ENCODE measurements at places on chromosomes 12 and 14.

GRCh38 chr14:74942608-74943007, 12.8 kb downstream of the PGF start:
- no peak for DNase-seq

DNA sequence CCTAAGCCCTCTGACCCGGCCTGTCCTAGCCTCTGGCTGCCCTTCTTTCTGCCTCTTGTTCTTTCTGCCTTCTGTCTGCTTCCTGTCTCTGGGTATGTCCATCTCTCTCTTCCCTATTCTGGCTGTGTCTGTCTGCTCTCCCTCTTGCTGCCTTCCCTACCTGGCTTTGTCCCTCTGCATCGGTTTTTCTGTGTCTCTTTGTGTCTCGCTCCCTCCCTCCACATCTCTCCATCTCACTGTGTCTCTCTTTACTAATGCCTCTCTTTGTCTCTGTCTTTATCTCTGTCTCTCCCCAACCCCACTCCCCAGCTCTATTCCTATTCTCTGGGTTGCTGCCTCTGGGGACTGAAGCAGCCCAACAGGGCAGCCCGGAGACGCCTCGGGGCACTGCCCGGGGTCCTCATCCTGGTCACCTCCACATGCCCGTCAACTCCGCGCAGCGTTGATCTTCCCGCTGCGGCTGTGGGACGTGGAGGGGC, 10.1 kb downstream of the SHMT2 start:
- no peak for DNase-seq

DNA sequence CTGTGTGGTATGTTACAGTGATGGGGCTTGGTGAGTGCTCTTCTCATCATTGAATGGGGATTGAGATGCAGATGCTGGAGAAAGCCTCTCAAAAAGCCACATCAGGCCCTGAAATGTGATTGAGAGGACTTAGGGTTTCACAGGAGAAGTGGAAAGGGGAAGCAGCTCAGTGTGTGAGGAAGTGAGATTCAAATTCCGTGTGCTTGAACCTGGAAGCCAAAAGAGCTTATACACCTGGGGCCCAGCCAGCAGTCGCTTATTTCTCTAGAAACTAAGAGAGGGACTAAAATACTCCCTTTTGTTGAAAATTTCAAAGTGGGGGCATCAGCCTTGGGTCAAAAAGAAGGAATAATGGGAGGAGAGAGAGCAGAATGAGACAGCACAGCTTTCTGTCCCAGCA, 39.1 kb upstream of the GZMB start:
- no peak for DNase-seq

DNA sequence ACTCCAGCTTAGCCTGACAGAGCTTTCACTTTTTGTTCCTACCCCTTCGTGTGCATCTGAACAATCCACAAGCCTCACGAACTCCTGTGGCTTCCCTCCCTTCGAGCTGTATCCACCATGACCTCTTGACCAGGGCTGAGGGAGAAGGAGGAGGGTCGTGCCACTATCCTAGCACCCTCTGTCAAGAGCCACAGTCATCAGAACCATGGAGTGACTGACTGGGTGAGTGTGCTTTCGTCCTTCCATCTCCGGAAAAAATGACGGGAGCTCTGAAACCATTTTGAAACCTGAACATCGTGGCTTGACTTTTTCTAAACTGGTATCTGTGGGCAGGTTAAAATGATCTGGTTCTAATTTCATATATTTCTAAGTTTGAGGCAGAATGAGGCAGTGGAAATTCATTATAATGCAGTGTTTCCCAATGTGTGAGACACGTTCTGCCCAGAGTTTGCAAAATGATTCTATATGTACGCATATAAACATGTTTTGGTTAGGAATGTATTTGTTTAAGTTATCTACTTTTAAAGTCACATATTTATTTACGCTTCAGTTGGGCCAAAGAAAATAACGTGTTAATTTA, 27.0 kb downstream of the IL26 start:
- DNase-seq = no peak

DNA sequence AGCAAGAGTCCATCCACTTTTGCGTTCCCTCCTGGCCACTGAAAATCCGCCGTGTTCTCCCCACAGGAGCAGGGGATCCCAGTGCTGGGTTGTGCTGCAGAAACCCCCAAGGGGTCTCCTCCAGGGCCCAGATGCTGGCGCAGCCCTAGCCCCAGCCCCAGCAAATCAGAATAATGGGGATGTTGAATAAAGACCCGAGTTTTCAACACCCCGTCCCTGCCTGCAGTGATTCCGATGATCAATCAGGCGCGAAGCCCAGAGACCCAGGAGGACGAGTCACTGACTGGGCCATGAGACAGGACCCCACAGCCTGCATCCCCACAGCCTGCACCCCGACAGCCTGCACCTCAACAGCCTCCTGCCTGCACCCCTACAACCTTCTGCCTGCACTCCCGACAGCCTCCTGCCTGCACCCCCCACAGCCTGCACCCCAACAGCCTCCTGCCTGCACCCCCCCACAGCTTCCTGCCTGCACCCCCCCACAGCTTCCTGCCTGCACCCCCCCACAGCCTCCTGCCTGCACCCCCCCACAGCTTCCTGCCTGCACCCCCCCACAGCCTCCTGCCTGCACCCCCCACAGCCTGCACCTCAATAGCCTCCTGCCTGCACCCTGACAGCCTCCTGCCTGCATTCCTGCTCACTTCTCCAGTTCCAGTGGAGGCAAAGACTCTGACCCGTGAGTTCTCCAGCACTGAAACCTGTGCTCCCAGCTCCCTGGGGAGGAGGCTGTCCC, 37.2 kb downstream of the TNFAIP2 start:
- no peak for DNase-seq

DNA sequence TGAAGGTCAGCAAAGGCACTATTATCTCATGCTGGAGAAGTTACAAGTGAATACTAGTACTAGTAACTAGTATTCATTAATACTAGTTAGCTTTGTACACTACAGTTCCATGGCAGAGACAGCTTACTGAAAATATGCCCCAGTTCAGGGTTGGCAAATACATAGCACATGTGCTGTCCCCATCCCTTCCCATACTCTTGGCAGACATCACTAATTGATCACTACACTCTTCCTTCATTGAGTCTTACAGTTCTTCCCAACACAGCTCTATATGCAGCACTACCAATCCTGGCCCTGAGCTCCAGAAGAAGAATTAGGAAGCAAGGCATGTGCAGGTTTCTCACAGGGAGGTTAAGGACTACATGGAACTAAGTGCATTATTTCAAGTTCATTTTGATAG, 168.3 kb upstream of the EEA1 start:
- DNase-seq = no peak

DNA sequence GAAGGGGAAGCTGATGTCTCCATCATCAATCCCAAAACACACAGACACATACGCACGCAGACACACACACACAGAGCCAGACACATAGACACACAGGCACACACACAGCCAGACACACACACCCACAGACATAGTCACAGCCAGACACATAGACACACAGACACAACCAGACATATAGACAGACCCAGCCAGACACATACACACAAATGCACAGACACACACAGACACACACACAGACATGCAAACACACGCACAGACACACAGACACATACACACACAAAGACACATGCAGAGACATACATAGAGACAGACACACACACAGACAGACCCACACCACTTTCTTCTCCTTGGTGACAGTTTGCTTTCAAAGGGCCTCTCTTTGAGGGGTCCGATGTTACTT, 6.3 kb downstream of the CCDC197 start:
- DNase-seq = no peak

DNA sequence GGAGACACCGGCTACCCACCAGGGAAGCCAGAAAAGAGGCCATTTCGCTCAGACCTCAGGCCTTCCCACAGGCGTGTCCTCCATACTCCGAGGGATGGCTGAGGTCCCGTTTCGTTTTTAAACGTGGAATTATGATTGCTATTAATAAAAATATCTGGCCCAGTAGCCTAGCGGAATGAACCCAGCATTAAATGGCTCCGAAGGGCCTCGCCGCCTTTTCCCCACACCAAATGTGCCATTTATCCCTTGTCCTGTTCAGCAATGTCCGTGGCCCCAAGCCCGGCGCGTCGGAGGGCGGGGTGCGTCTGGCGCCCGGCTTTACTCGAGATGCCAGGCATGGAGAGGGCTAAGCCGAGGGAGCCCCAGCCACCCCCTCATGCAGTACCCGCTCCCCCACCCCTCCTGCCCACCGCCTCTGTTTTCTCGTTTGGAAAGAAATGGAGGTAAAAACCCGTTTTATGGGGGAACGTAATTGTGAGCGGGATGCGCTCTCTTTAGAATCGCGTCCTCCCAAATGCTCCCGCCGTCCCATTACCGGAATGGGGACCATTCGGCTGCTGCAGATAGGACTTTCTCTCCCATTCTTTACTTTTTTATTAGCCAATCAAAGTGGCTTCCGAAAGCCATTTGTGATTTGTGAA, 5.7 kb downstream of the HOXC8 start:
- no peak for DNase-seq

- DNase-seq = no peak
Measured at GRCh38 chr14:91674911-91675310, 57.0 kb downstream of the CATSPERB start.

DNA sequence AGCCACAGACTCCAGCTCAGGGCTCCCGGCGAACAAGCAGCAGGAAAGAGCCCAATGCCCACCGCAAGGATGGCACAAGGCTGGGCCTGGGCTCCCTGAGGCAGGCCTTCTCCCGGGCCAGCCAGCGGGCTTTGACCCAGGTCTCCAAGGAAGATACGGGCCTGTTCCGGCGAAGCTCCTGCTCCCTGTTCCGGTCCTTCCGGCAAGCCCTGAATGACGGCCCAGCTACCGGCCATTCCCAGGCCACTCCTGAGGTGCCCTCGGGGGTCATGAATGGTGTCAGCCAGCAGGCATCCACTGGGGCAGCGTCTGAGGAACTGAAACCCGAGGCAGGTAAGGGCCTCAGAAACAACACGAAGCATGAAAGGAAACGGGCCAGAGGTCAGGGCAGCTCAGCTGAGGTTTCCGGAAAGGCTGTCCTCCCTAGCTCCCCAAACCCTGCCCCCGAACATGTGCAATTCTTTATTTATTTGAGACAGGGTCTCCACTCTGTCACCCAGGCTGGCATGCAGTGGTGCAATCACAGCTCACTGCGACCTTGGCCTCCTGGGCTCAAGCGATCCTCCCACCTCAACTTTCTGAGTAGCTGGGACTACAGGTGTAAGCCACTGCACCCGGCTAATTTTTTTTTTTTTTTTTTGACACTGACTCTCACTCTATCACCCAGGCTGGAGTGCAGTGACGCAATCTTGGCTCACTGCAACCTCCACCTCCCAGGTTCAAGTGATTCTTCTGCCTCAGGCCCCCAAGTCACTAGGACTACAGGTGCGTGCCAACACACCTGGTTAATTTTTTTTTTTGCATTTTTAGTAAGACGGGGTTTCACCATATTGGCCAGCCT, 6.0 kb downstream of the EXOC3L4 start:
- DNase-seq = no peak

- DNase-seq = no peak
Measured at GRCh38 chr14:59120921-59121320, 67.5 kb upstream of the DAAM1 start.

- no peak for DNase-seq
Measured at GRCh38 chr12:116381744-116382685, 104.5 kb upstream of the MED13L start.

DNA sequence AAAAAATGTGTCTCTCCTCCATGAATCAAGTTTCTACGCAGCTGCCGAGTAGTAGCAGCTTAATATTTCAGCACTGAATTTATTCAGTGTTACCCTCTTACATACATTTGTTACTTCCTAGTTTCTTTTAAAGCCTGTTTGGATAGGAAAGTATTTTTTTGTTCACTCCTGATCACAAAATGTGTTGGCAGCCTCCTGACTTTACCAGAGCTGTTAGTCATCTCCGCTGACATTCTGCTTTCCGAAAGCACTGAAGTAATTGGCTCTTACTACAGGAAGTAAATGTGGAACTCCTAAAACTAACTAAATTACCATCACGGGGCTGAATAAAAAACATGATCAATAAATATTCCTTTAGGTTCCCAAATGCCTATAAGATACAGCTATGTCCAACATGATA, 225.5 kb downstream of the EPS8 start:
- no peak for DNase-seq

GRCh38 chr12:96230646-96231045, 36.5 kb downstream of the ELK3 start:
- no peak for DNase-seq

DNA sequence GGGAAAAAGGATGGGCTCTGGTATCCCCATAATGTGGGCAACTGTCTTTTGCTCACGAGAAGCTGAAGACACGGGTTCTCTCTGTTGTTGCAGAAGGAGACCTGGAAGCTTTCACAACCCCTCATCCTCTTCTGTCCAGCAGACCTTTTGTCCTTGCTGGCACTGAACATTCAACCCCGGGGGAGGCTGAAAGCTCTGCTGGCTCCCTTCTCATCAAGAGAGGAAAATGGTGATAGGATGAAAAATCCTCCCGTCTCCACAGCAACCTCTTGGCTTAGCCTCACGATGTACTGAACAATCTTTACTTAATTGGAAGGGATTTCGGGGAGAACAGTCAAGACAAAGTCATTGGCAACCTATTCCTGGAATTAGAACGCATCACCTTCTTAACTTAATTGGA, 39.0 kb downstream of the ELK3 start:
- DNase-seq = no peak

- DNase-seq = no peak
Measured at GRCh38 chr14:89443042-89443629, 26.1 kb upstream of the FOXN3 start.

DNA sequence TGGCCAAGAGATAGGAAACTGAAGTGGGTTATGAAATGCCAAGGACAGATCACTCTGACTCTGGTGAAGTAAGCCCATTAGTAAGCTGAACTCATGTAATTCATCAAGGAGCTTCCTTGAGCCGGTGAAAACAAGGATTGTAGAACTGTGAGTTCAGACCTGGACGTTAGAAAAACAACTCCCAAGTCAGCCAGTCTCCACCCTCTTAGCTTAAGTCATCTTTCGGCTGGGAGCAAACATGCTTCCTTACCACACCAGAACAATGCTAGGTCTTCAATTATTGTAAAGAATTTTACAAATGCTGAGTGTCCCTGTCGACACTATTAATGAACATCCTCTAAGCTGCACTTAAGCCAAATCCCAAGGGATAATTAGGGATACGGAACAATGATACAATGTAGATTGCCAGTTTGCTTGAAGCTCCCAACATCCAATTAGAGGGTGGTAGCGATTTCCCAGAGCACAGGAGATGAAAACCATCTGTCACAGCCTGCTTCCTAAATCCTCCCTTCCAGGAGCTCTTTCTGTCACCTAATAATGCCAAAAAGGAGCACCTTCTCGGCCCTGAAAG, 45.7 kb upstream of the VASH1 start:
- no peak for DNase-seq

DNA sequence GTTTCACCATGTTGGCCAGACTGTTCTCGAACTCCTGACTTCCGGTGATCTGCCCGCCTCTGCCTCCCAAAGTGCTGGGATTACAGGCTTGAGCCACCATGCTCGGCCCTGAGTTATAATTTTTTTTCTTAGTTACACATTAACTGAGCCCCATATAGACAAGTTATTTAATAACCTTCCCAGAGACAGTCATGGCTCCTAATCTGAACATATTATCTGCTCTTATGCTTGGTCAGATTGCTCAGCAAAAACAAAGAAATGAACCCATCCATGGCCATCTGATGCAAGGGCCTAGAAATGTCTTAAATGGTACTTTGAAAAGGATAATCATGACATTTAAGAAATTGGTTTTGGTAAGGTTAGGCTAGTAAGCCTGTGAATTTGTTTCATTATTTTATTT, 13.0 kb downstream of the SAMD15 start:
- no peak for DNase-seq
